Heart left ventricle (tissue), 16 donors: ENCODE measurements at places on chromosomes 4 and X.

GRCh38 chr4:88756149-88756548 lies 58.5 kb upstream of the NAP1L5 start:
- DNase-seq: no peak

GRCh38 chr4:53557669-53558064 lies 33.6 kb downstream of the LNX1 start:
- no peak for DNase-seq

- no peak for DNase-seq
These were observed 150.1 kb downstream of the ADAM29 start for GRCh38 chr4:175068266-175068665.

DNA sequence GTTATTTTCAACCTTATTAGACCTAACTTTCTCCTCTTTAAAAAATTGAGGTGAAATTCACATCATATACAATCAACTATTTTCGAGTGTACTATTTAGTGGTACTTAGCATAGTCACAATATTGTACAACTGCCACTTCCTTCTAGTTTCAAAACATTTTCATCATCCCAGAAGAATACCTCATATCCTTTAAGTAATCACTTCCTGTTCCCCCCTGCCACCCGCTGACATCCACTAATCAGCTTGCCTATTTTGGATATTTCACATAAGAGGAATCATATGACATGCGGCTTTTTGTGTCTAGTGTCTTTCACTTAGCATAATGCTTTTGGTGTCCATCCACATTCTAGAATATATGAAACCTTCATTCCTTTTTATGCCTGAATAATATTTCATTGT lies 10.0 kb upstream of the PPA2 start:
- DNase-seq: no peak

DNA sequence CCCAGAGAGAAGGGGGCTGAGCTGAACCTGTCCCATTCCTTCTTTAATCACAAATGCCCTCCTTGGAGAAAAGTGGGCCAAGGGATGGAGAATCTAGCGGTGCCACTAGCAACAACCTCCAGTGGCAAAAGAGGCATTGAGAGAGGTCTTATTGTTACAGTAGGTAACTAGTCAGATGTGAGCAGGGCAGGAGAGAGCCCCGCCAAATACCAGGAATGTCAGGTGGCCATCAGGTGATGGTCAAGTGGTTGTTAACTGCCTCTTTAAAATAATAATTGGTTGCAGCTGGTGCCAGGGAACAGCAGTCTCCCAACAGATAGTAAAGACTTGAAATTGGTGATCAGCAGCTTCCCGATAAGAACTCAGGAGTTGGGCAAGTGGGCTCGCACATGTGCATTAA lies 116.1 kb downstream of the EVC2 start:
- DNase-seq: no peak

GRCh38 chr4:39591290-39591689 lies 47.4 kb downstream of the SMIM14 start:
- DNase-seq: no peak

- DNase-seq: no peak
These were observed 13.0 kb downstream of the EXOC1 start for GRCh38 chr4:55866290-55866907.

DNA sequence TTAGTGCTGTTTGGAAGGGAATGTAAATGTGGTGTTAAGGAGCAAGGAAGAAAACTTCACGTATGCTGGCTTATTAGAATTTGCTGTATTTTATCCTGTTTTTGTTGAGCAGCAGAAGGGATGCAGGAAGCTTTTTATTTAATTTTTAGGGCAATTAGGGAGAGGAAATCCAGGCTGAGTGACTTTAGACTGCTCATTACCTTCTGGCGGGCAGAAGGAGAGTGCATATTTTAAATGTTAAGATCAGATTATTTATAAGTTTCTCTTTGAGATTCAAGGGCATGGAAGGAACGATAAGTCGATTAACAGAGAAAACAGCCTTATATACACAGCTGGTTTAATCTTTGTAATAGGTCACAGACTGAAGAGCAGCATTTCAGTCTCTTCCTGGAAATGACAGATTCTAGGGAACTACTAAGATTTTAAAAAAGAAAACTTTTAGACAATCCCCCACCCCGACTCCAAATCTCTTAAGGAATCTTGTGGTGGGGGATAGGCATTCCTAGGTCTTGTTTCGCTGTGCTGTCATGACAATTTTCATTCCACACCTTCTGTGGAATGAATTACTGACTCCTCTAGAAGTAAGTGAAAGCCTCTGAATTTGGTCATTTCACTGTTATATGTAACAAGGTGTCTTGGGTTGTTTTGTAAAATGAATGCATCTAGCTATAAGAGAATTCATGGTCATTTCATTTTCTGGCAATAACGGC lies 402.5 kb downstream of the RAPGEF2 start:
- DNase-seq: no peak

- no peak for DNase-seq
These were observed 23.7 kb downstream of the TLR6 start for GRCh38 chr4:38832624-38833528.

GRCh38 chr4:24013668-24014422 lies 124.0 kb upstream of the PPARGC1A start:
- no peak for DNase-seq

GRCh38 chr4:135917011-135917410 lies 1615.3 kb downstream of the PCDH18 start:
- no peak for DNase-seq

DNA sequence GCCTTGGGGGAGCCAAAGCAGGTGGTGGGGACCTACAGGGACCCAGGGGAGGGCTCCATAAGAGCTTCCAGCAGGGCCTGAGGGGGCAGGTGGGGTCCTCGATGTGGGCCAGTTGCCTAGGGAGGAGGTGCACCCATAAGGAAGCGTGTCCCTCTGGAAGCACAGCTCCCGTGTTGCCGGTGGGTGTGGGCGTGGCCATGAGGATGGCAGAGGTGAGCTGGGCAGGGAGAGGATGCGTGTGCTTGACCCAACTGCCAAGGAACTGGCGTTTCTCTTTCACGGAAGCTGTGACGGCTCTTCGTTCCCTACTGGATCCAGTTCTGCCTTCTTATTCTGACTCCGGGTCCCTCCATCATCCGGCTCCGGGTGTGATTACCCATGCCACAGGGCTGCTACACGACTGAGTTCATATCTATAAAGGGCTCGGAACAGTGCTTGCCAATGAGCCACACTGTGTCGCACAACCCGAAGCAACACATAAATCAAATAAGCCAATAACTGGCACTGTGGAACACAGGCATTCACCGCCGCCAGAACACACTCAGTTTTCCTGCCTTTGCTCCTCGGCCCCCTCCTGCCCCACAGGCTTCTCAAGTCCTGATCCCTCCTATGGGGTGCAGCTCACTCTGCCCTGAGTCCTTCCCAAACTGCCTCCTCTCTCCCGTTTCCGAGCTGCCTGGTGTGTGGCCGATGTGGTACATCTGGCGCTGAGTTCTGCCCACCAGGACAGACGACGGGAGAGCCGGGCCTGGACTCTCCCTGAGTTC lies 35.5 kb downstream of the RNF212 start:
- DNase-seq: no peak

DNA sequence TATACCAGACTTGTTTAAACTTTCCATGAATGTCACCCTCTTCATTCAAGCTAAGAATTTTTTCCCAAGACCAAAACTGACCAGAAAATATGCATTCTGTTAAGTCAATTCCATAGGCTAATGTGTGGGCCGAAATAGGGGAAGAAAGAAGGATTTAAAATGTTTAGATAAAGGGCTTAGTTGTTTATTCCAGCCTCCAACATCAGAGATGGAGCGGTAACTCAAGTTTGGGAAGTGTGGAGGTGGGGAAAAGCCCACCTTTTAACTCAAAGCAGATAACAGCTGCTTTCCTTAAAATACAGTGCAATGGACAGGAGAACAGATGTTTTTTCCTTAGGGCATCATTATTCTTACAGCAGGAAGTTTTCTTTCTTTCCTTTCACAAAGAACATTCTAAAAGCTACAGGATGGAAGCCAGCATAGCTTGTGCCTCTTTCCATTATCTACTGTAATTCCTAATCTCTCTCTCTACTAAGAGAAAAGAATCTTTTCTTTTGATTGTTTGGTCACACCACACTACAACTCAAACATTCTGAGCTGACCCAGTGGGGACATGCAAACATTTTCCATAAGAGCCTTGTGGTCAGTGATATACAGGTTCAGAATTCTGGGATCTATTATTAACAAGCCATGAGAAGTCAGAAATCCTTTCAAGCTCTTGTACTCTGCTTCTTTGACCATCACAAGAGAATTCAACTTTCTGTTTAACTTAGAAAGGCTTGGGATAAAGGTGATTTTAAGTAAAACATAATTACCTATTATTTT lies 101.6 kb downstream of the PDE5A start:
- no peak for DNase-seq

- peak; percentile 84 for DNase-seq
These were observed at the start of gene TMSB4X for GRCh38 chrX:12974796-12975669. TMSB4X (plus strand) TSS chrX:12975110.

- DNase-seq: no peak
These were observed 46.4 kb upstream of the TMEM131L start for GRCh38 chr4:153419673-153420278.

- no peak for DNase-seq
These were observed 761 bp downstream of the FGFRL1 start for GRCh38 chr4:1012034-1012739.

- no peak for DNase-seq
These were observed 352.3 kb downstream of the GRXCR1 start for GRCh38 chr4:43244688-43245382.

DNA sequence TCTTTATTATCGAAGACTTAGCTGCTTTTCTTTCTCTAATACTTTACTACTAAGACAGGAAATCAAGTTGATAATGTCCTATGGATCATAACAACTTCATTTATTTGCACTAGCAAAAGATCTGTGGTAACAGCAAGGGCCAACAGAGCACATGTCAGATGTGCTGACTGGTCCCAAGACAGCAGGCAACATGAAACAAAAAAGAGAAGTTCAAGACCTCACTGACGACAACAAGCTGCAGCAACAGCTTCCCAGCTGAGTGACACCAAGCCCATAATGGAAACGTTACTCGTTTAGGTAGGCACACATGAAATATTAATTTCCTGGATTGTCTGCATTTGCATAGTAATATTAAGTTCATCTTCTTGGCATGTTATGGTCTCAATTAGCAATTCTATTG lies 126.9 kb downstream of the UNC5C start:
- DNase-seq: no peak

DNA sequence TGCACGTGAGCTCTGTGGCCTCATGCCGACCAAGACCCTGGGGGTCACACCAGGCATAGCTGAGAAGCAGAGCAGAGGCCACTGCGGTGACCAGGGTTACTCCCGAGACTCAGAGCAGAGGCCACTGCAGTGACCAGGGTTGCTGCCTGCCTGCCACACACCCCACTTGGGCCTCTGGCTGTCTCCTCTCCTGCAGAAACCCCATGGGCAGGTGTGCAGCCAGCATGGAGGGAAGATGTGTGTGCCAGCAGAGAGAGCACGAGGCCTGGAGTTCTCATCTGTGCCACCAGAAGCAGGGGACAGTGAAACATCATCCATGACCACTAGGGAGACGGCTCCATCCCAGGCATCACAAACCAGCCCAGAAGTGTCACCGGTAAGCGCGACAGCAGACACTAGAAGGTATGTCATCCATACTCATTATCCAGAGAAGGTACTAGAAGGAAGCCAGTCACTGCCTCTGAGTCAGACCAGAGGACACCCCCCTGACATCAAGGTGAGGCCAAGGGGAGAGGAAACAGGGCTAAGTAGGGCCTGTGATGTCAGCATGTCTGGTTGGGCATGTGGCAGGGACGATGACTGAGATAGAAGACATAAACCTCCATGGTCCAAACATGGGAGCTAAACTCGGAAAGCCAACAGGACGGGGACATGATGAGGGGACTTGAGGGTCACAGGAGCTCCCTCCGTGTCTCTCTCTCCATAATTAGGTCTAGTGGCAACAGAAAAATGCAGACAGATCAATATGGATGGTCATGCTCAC lies 24.2 kb upstream of the SPON2 start:
- DNase-seq: peak; percentile 51

GRCh38 chr4:35461931-35462659 lies 782.2 kb downstream of the ARAP2 start:
- no peak for DNase-seq

DNA sequence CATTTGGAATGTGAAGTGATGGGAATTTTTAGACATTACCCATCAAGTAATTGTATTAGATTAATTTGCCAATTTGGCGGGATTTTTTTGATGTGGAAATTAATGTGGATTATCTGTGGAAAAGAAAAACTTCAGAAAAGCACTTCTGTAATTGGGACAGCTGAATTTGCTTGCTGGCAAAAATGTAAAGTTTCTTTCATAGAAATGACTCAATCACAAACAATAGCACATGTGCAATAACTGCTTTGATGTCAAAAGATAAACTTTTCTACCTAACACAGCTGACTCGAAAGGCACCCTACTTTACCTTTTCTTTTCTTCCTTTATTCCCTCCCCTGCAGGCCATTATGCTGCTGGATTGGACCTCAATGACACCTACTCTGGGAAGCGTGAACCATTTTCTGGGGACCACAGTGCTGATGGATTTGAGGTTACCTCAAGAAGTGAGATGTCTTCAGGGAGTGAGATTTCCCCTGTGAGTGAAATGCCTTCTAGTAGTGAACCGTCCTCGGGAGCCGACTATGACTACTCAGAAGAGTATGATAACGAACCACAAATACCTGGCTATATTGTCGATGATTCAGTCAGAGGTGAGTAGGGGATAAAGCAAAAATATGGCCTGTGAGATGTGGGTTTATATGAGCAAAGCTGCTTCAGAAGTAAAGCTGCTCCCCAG lies 1.4 kb downstream of the AREG start:
- no peak for DNase-seq

- DNase-seq: no peak
These were observed 90.4 kb downstream of the PCDH19 start for GRCh38 chrX:100319716-100320115.

DNA sequence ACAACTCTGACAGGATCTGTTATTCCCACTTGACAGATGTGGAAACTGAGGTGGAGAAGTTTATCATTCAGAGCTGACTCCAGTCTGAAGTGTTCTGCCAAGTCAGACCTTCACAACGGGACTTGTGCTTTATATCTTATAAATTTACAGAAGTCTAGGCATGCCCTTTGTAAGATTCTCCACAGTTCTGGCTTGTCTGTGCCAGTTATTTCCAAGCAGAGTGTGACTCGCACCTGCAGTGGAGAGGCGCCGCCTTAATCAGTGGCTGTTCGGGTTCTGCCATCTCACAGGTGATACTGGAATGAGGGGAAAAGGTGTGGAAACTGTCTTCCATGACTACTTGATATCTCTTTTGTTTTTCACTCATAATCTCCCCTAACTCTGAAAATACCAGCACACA lies 63.2 kb downstream of the CPEB2 start:
- DNase-seq: no peak
